ENCODE measurements at places on chromosomes 7 and 10.
A peak's percentile ranks its signal among the peaks of the same experiment; 100 is the strongest.

DNA sequence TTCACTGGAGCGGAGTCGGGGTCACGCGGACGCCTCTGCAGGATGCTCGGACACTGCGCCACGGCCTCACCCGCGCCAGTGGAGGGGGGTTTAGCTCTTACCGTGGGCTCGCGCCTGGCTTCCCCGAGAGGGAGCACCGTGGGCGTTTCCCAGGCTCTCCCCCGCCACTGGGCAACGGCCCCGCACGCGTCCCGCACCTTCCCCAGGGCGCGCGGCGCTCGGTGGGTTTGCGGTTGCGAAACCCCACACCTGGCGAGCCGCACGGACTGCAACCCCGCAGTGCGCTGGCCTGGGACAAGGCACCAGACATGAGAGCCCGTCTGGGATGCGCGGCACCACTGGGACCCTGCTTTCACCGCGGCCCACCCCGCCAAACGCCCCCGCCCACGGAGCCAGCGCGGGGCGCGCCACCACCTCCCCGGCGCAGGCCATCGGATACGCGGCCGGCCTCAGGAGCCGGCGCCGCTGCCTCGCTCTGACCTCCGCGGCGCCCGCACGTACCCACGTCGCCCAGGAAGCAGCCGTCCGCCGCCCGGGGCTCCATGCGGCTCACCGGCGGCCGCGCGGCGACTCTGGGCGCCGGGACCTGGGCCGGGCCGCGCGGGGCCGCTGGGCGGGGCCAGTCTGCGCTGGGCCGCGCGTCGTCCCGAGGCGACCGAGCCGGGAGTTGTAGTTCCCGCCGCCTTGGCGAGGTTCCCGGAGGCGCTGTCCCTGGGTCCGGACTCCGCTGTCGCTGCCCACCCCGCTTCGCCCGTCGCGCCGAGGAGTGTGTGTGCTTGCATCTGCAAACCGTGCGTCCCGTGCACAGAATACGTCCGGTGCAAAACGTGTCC is at the start of gene ASB13:
ASB13 (minus strand) TSS at position 588 of the 833 bp plus-strand sequence; CDS start at position 544, 44 bp downstream.
- peak; percentile 83 for DNase-seq

DNA sequence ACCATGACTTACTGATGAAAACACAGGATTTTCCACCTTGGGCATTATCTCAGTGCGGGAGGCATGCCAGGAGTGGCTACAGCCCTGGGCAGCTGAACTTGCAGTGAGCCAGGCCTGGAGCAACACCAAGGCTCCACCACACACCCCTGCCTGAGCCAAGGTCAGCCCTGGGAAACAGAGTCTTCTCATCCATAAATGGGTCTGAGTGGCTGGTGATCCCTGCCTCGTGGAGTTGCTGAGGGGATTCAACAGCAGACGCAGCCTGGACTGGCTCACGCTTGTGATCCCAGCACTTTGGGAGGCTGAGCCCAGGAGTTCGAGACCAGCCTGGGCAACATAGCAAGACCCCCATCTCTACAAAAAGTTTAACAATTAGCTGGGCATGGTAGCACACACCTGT is 32.2 kb downstream of the SPOCK2 start:
- DNase-seq: no peak

GRCh38 chr7:24833549-24833948 is 76.3 kb upstream of the GSDME start:
- DNase-seq: no peak

DNA sequence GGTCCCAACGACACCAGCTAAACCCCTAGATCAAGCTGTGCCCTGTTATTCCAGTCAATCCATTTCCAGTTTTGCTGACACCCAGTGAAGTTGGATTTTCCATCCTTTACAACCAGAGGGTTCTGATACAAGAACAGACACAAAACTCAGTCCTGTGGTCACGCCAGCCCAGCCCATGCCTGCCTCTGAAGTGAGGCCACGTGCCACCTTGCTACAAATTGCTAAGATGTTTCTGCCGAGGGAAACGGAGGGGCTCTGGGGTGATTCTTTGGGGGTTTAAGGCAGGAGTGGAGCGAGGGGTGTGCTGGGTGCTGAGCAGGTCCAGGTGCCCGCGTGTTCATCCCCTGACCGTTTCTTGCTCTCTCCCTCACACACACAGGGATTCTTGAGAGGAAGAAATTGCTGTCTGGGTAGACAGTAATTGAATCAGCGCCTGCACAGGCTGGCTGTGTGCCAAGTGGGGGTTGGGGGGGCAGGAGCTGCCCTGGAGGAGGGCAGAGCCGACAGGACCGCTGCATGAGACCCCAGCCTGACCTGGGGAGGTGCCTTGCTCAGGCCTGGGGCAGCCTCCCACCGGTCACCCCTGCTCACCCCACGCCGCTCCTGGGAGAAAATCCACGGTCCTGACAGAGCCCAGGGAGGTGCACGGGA is 38.1 kb downstream of the ADAP1 start:
- no peak for DNase-seq

DNA sequence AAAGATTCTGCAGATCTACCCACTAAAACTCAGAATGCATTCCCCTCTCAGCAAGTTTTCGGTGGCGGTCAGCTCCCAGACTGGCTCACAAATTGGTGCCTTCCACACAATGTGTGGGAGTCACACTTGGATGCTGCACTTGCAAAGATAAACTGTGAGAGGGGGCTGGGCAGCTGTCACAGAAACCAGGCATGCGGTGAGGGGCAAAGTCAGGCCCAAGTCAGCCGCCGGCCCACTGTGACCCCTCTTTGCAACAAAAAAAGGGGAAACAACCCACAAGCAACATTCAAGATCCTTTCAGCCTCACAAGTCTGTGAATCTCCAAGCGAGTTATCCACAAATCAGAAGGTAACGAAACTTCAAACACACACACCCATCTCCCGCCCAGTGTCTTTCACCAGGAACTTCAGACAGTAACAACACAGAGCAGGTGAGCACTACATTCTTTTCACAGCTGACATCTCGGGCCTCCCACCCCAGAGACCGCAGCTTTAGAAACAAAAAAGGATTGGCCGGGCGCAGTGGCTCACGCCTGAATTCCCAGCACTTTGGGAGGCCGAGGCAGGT is 32.0 kb downstream of the SNX8 start:
- no peak for DNase-seq

- DNase-seq: no peak
Measured at GRCh38 chr10:98416606-98417388, 1.8 kb upstream of the PYROXD2 start.
